ENCODE measurements at places on chromosomes 6 and 20. TPM values are rescaled to one million over a fixed set of nuclear protein-coding genes. Genes with fewer than 3 reads are reported as not detected.

DNA sequence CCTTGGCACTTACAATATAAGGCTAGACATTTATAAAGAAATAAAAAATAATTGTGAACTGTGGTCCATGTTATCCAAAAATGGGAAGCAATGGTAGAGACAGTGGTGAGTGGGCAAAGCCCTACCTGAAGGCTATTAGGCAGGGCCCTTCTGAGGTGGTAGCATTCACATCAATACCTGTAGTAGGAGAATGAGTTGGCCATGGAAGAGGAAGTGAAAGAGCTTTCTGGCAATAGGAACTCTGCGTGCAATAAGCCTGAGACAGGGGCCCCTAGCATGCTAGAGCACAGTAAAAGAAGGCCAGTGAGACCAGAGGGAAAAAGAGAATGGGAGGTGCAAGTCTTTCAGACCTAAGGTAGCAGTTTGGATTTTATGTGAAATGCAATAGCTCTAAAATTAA lies 754.5 kb downstream of the PTPRT start:
- DNase-seq = no peak

- no peak for DNase-seq
Measured at GRCh38 chr6:144395014-144395413, 109.9 kb downstream of the UTRN start.

The NELFE gene
- 50.9 TPM for total RNA-seq

GRCh38 chr6:163010145-163010544 lies 282.4 kb downstream of the PACRG start:
- DNase-seq = no peak

The ACOT13 gene
- 10.4 TPM for total RNA-seq

The GRIK2 gene
- not detected for total RNA-seq

GRCh38 chr6:4925580-4925979 lies 78.3 kb downstream of the RPP40 start:
- DNase-seq = no peak

The RBCK1 gene
- 30.7 TPM for total RNA-seq

DNA sequence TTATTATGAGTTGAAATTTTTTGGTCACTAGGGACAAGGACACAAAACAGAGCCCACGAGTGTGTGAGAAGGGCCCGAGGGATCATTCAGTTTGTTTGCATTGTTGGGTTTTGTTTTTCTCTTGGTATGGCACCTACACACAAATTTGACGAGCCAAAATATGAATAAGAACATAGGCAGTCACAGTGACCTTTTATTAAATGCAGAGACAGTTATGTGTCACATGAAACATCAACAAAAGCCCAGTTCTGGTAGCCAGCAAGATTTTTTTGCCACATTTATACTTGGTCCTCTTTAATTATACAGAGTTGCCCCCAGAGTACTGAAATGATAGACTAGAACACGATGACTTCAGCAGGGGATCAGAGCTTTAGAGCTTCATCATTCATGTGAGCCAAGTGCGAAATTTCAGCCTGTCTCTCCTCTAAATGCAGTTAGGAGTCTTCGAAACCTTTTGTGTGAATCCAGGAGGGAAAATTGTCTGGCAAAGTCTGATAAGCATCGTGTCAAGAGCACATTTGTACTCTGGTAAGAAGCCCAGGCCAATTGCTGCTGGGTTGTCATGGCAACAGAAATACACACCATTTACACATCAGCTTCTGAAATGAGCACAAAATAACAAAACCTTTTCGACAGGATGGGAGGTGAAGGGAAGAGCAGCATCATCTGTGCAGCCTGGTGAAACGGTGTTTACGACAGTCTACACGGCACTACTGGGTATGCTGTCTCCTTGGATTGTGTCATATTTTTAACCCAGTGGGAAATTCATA lies 79.2 kb upstream of the RIPOR2 start:
- DNase-seq = no peak

GRCh38 chr6:73803562-73804241 lies 107.7 kb downstream of the CD109 start:
- peak; percentile 28 for DNase-seq

- DNase-seq = no peak
Measured at GRCh38 chr6:73204252-73204651, 21.0 kb downstream of the KHDC1L start.

The CD24 gene
- 132 TPM for total RNA-seq

GRCh38 chr6:136334853-136335252 lies 45.2 kb upstream of the BCLAF1 start:
- DNase-seq = no peak

DNA sequence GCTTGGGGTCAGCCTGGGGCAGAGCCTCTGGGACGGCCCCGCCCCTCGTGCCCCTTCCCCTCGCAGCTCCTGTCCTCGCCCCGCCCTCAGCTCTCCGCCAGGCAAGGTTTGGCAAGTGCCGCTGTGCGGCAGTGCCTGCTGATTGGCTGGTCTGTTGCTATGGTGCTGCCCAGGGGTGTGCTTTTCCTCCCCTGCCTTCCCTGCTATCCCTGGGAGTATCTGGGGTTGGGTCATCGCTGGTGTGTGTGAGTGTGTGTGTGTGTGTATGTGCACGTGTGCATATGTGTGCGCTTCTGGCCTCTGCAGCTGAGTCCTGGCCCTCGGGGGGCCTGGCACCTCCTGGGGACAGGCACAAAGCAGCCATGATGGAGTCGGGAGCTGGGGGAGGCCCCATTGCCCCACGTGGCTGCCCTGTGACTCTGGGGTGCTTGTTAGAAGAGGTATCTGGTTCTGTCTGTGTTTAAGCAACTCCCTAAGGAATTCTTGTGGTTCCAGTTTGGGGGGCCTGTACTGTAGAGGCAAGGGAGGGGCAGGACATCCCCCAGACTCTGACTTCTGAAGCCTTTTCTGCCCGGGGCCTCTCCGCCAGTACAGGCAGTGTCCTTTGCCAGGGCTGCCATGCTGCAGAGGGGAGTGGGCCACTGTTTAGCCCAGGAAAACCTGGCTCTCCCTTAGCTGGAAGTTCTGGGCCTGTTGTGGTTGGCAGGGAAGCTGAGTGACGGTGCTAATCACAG lies 6.9 kb downstream of the RTEL1 start:
- no peak for DNase-seq

DNA sequence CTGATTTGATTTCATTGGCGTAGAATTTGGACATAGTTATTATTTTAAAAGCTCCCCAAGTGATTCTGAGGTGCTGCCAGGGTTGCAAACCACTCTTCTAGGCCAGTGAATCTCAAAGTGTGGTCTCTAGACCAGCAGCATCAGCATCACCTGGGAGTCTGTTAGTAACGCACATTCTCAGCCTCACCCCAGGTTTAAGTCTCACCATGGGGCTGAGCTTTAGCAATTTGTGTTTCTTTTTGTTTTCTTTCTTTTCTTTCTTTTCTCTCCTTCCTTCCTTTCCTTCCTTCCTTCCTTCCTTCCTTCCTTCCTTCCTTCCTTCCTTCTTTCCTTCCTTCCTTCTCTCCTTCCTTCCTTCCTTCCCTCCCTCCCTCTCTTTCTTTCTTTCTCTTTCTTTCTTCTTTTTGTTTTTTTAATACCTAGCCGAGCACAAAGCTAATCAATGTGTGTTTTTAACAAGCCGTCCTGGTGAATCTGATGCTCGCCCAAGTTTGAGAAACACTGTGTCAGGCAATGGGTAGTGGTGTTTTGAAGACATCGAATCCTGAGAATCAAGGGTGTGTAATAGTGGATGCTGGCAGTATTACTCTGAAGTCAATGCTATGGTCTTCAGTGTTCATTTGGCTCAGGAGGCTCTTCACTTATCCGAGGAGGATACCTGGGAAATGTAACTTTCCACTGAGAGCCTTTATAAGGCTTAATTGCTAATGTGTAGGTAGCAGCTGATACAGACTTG lies 104.9 kb downstream of the SLX4IP start:
- no peak for DNase-seq

The HNF4A gene
- 64.8 TPM for total RNA-seq

GRCh38 chr20:19966840-19967239 lies 50.3 kb upstream of the NAA20 start:
- DNase-seq = no peak

GRCh38 chr6:43966374-43966658 lies 160.9 kb downstream of the MRPL14 start:
- no peak for DNase-seq

All from stomach (tissue), 19 donors.